ENCODE measurements at places on chromosomes 4 and X. TPM values are rescaled to one million over a fixed set of nuclear protein-coding genes. Genes with fewer than 3 reads are reported as not detected.
A peak's percentile ranks its signal among the peaks of the same experiment; 100 is the strongest.

CORIN gene
- total RNA-seq = 1.5 TPM

CACNA1F gene
- not detected for total RNA-seq

RENBP gene
- total RNA-seq = 2.5 TPM

ENPEP gene
- 1.4 TPM for total RNA-seq

EGFL6 gene
- total RNA-seq = not detected

SPANXN3 gene
- not detected for total RNA-seq

MAGEC2 gene
- not detected for total RNA-seq

NDST4 gene
- not detected for total RNA-seq

GAK gene
- total RNA-seq = 56.3 TPM

LEF1 gene
- total RNA-seq = 3.0 TPM

RBM47 gene
- not detected for total RNA-seq

SMIM10 gene
- total RNA-seq = 0.31 TPM

FAM241A gene
- total RNA-seq = 0.88 TPM

DNA sequence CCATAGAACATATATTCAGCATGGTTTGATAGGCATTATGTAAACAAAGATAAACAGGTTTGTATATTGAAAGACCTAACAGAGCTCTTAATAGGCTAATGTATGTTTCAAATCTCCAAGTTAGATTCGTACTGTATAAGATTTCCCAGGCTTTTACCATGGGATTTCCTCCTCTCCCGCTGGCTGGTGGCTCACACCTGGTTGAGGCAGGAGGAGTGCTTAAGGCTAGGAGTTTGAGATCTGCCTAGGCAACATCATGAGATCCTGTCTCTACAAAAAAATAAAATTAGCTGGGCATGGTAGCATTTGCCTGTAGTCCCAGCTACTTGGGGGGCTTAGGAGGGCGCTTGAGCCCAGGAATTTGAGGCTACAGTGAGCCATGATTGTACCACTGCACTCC, 5.4 kb downstream of the CPE start:
- no peak for DNase-seq

- no peak for DNase-seq
Measured at GRCh38 chr4:4651811-4652755, 110.2 kb upstream of the STX18 start.

GRCh38 chrX:102899940-102900916, 36.8 kb upstream of the RAB40AL start:
- DNase-seq = peak; percentile 71

DNA sequence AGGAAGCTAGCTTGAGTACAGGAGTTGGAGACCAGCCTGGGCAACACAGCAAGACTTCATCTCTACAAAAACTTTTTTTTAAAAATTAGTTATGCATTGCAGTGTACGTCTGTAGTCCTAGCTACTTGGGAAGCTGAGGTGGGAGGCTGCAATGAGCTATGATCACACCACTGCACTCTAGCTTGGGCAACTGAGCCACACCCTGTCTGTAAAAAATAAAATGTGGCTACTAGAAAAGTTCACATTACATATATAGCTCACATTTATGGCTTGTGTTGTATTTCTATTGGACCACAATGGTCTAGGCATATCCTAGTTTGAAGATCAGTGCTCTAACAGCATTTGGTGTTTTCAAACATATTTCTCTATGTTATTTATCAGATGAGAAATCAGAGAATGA, 11.8 kb upstream of the CPEB2 start:
- DNase-seq = no peak

DNA sequence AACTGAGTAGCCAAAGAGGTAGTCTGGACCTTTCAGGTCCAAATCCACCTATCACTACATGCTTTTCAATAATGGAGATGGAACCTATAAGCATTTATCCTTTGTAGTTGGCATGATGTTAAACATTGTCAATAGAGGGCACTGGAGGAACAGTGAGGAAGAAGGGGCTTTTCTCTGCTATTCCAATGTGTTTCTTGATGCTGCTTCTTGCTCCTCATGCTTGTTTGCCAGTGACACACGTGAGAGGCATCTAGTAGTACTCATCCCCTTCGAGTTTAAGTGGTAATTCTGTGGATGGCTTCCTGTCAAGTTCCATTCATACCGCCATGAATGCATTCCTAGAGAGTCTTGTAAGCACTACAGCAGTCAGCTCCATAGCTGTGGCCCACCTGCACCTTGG, 84.0 kb downstream of the NAA11 start:
- DNase-seq = peak; percentile 14

DNA sequence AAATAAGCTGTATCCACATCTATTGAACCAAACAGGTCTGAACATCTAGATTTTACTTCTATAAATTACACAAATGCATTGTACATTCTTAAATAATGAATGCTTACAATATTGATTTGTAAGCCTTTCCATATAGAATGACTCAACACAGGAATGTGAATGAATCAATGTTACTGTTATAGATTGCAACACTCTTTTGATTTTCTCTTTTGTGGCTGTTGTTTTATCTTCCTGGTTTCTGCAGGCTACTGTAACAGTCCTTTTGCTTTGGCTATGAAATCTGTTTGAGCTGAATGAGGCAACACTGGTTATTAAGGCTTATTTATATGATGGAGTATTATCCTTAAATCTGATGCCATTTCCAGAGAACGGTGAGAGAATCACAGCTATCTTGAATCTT, 49.5 kb downstream of the GPR50 start:
- DNase-seq = no peak

- no peak for DNase-seq
Measured at GRCh38 chr4:56321251-56321650, 66.0 kb downstream of the AASDH start.

DNA sequence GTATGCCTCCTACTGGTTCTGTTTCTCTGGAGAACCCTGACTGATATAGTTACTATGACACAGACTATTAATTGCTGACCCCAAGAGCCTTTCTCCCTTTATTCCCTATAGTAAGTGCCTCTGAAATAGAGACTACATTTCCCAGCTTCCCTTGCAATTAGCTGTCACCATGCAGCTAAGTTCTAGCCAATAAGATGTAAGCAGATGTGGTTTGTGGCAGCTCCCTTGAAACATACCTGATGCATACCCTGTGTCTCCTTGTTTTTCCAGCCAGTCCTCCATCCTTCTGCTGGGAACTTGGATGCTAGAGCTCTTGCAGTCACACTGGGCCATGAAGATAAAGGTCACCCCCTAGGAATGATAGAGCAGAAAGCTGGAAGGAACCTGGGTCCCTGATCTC, 9.7 kb upstream of the TMEM165 start:
- DNase-seq = peak; percentile 12

- no peak for DNase-seq
Measured at GRCh38 chr4:158442736-158443135, 78.9 kb upstream of the RXFP1 start.

- peak; percentile 95 for DNase-seq
Measured at GRCh38 chr4:110087070-110087708, 111.2 kb downstream of the ELOVL6 start.

GRCh38 chr4:78439328-78439727, 112.2 kb upstream of the ANXA3 start:
- no peak for DNase-seq

- DNase-seq = no peak
Measured at GRCh38 chrX:154539077-154539476, 7.6 kb downstream of the G6PD start.

- DNase-seq = peak; percentile 55
Measured at GRCh38 chr4:157128395-157128794, 52.4 kb downstream of the GLRB start.

- no peak for DNase-seq
Measured at GRCh38 chr4:84730375-84730774, 147.4 kb downstream of the CDS1 start.

- DNase-seq = no peak
Measured at GRCh38 chr4:106450249-106450648, 81.7 kb upstream of the GIMD1 start.

GRCh38 chrX:109398833-109399232, 83.1 kb downstream of the GUCY2F start:
- DNase-seq = no peak

- DNase-seq = peak; percentile 89
Measured at GRCh38 chr4:158722917-158723793, at the start of gene PPID. Gene PPID (minus strand): TSS chr4:158723396. CDS start chr4:158723288, 108 bp downstream.

DNA sequence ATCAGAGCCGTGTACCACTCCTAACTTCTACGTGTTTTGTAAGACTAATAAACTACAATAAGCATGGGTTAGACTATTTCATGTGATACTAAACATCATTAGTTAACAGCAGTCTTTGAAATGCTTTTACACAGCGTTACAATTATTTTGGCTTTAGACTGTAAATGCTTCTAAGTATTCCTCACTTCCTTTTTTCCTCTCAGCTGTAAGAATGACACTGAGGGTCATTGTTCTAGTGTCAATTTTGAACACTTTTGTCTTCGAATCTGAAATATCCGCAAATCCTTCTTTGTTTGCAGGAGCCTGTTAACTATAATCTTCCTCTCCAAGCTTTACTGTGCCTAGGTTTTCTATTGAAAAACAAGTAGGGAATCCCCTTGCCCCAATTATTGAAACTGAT, 1.5 kb downstream of the ABCE1 start:
- DNase-seq = no peak

DNA sequence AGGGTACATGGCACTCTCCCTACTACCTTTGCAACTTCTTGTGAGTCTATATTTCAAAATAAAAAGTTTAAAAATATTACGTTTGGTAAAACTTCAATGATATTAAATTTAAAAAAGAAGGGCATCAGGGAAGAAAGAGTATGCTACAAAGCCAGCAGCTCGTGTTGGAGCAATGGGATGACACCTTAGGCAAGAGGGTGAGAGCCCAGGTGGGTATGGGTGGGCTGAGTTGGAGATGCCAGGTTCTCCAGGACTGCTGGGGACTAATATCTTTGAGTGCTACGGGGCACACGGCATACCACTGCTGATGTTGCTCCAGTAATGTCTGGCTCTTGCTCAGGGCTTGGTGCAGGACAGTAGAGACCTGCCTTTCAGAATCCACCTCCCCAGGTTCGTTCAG, 132.4 kb downstream of the EVC2 start:
- no peak for DNase-seq

Measured in myocyte (in vitro differentiated cells).